ENCODE measurements at places on chromosomes 3 and 15. TPM values are rescaled to one million over a fixed set of nuclear protein-coding genes. Genes with fewer than 3 reads are reported as not detected.

The MOBP gene
- total RNA-seq, result not detected

The IL5RA gene
- not detected for total RNA-seq

The FBLN2 gene
- total RNA-seq, result 284 TPM

The GTPBP8 gene
- 15.2 TPM for total RNA-seq

The LHFPL4 gene
- total RNA-seq, result not detected

The RBPMS2 gene
- 1.8 TPM for total RNA-seq

The TLR9 gene
- total RNA-seq, result not detected

The DNAH12 gene
- 0.29 TPM for total RNA-seq

The GCSAM gene
- total RNA-seq, result not detected

The PRR20G gene
- total RNA-seq, result not detected

The CCDC71 gene
- total RNA-seq, result 19.4 TPM

DNA sequence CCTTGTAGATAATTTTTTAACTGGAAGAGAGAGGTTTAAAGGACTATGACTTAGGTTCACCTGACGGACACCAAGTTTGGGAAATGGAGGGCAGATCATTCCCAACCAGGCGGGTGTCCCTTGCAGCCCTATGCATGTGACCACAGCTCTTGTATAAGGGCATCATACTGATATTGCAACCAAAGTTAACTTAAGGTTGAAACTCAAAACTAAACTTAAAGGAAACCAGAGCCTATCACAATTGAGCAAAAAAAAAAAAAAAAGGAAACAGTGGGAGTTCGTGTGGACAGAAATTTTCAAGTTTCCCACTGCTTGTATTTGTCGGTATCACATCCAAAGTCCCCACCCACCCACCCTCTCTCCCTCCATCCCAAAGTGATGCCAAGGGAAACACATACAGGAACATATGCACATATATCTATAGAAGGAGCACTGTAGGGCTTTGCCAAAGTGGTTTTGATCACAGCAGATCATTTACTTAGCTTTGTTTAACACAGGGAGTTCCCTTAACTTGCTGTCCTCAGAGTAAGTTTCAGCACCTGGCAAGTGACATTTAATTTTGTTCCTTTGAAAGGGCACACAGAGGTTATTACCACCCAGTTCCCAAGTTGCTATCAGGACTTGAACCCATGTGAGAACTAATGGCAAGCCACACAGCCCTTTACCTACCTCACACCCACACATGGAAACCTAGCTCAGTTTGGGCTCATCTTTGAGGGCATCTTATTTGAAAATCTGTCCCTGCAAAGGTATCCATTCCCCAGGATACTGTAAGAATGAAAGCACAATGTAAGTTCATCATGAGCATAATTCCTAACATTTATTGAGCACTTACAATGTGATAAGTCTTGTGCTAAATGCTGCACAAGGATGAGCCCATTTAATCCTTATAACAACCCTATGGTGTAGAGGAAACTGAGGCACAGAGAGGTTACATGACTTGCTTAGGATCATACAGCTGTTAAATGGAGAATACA, 204.5 kb upstream of the CMC1 start:
- H3K27me3 ChIP-seq, result no peaks in the 10 kb centered on the region
- H3K4me3 ChIP-seq, result no peak overlapping the region
- H3K27ac ChIP-seq, result no peak overlapping the region
- H3K4me1 ChIP-seq, result no peaks in the 10 kb centered on the region
- H3K36me3 ChIP-seq, result peaks cover 2% of the 10 kb centered on the region

GRCh38 chr15:51186891-51187290, 92.2 kb upstream of the TNFAIP8L3 start:
- peaks cover 11% of the 10 kb centered on the region for H3K27me3 ChIP-seq
- peaks cover 14% of the 10 kb centered on the region for H3K4me1 ChIP-seq
- no peak overlapping the region for H3K4me3 ChIP-seq
- no peak overlapping the region for H3K27ac ChIP-seq
- no peaks in the 10 kb centered on the region for H3K36me3 ChIP-seq
- no peak for DNase-seq

GRCh38 chr15:83845230-83845629, 191.3 kb downstream of the ADAMTSL3 start:
- H3K27me3 ChIP-seq, result peaks cover 4% of the 10 kb centered on the region
- H3K36me3 ChIP-seq, result no peaks in the 10 kb centered on the region
- no peak overlapping the region for H3K4me3 ChIP-seq
- DNase-seq, result no peak

- no peaks in the 10 kb centered on the region for H3K27me3 ChIP-seq
- no peaks in the 10 kb centered on the region for H3K4me1 ChIP-seq
- H3K4me3 ChIP-seq, result no peak overlapping the region
- H3K36me3 ChIP-seq, result no peaks in the 10 kb centered on the region
- H3K27ac ChIP-seq, result no peak overlapping the region
- DNase-seq, result no peak
Observed at GRCh38 chr3:70564552-70564951, 252.1 kb upstream of the MDFIC2 start.

DNA sequence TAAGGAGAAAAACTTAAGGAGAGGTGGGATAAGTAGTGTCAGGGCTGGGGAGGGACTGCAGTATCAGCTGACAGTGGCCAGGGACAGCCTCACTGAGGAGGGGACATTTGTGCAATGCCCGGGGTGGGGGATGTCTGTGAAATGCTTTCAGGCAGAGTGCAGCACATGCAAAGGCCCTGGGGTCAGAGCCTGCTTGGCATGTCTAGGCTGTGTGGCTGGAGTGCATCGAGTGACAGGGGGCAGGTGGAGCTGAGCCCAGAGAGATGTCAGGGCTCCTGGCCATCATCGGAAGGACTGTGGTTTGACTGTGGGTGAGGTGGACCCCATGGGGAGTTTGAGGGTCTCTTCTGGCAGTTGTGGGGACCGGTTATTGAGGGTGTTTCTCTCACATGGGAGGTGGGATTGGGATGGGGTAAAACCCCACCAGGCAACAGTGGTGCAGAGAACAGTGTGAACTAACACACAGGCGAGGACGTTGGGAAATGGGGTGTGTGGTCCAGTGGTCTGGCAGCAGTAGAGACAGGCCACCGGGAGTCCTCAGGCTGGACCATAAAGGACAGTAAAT, 61.2 kb downstream of the FBLN2 start:
- H3K4me1 ChIP-seq, result peaks cover 26% of the 10 kb centered on the region
- peaks cover 38% of the 10 kb centered on the region for H3K36me3 ChIP-seq
- H3K27ac ChIP-seq, result no peak overlapping the region

DNA sequence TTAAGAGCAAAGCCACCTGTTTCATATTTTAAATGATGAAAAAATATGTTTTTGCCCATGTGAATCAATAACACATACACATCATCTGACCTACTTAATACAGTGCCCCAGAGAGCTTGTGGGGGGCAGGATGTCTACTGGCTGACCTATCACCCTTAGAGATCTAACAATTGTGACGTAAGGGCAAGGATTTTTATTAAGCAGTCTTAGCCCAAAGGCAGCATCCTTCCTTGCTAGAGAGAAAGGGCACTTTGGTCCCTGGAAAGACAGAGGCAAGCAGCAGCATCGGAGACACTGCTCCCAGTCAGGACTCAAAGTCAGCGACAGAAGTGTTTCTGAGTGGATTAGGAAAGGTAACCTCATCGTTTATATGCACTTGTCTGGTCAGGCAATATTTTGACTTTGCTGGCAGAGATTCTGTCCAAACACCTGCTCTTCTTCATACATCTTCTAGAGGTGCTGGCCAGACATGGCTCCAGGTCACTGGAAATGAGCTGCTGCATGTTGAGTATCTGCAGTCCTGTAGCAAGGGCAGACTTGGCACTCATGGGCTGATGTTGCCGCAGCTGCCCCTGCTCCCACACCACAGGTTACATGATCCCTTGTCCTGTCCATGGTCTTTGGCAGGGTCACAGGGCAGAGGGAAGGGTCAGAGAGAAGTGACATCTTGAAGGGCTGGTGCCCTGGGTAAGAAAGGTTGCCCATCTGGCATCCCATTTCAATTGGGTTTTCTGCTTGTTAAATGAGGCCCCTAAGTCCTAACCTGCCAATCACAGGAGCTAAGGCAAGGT, 1.8 kb downstream of the CXCR6 start:
- no peaks in the 10 kb centered on the region for H3K4me1 ChIP-seq
- H3K27me3 ChIP-seq, result no peaks in the 10 kb centered on the region
- no peak for DNase-seq
- no peak overlapping the region for H3K4me3 ChIP-seq
- no peak overlapping the region for H3K27ac ChIP-seq

GRCh38 chr3:61736506-61736905, 175.1 kb downstream of the PTPRG start:
- DNase-seq, result no peak
- peaks cover 2% of the 10 kb centered on the region for H3K36me3 ChIP-seq
- no peak overlapping the region for H3K27ac ChIP-seq
- H3K4me3 ChIP-seq, result no peak overlapping the region
- H3K4me1 ChIP-seq, result peaks cover 6% of the 10 kb centered on the region
- no peaks in the 10 kb centered on the region for H3K27me3 ChIP-seq

DNA sequence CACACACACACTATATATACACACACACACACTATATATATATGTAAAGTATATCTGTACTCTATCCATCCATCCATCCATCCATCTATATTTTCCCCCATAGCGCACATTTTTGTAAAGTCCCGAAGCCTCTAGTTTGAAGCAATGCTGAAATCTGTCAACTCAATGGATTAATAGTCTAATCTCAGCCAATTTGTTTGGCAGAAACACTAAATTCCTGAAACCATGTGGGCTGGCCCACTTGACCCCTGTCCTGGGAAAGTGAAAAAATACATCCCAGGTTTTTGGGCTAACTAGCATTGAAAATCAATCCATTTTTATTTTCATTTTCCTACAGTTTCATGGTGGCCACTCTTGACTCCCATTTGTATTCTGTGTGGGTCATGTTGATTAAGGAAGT, 166.7 kb downstream of the SLCO3A1 start:
- no peak overlapping the region for H3K4me3 ChIP-seq
- H3K4me1 ChIP-seq, result no peaks in the 10 kb centered on the region
- no peaks in the 10 kb centered on the region for H3K36me3 ChIP-seq
- DNase-seq, result no peak
- peaks cover 8% of the 10 kb centered on the region for H3K27me3 ChIP-seq

GRCh38 chr3:129428007-129428375, 445 bp downstream of the EFCAB12 start:
- peak overlapping the region; percentile 91 for H3K4me3 ChIP-seq
- H3K27ac ChIP-seq, result no peak overlapping the region
- H3K36me3 ChIP-seq, result peaks cover 12% of the 10 kb centered on the region
- H3K4me1 ChIP-seq, result peaks cover 16% of the 10 kb centered on the region
- H3K27me3 ChIP-seq, result no peaks in the 10 kb centered on the region
- DNase-seq, result no peak

- DNase-seq, result no peak
- H3K27ac ChIP-seq, result peak overlapping the region; percentile 95
- no peaks in the 10 kb centered on the region for H3K36me3 ChIP-seq
- no peaks in the 10 kb centered on the region for H3K27me3 ChIP-seq
- peak overlapping the region; percentile 93 for H3K4me3 ChIP-seq
- peaks cover 46% of the 10 kb centered on the region for H3K4me1 ChIP-seq
Observed at GRCh38 chr15:83206526-83207008, 1.1 kb downstream of the HDGFL3 start.

GRCh38 chr3:16031434-16031833, 143.0 kb upstream of the GALNT15 start:
- H3K4me1 ChIP-seq, result peaks cover 43% of the 10 kb centered on the region
- DNase-seq, result no peak
- H3K4me3 ChIP-seq, result no peak overlapping the region
- no peaks in the 10 kb centered on the region for H3K27me3 ChIP-seq

- no peaks in the 10 kb centered on the region for H3K27me3 ChIP-seq
- H3K27ac ChIP-seq, result no peak overlapping the region
- H3K36me3 ChIP-seq, result peaks cover 5% of the 10 kb centered on the region
- H3K4me3 ChIP-seq, result no peak overlapping the region
- DNase-seq, result no peak
- H3K4me1 ChIP-seq, result peaks cover 5% of the 10 kb centered on the region
Observed at GRCh38 chr3:113507501-113508067, 7.4 kb downstream of the SPICE1 start.

GRCh38 chr15:26391567-26392194, 381.2 kb downstream of the GABRB3 start:
- no peak for DNase-seq
- H3K27ac ChIP-seq, result no peak overlapping the region
- H3K36me3 ChIP-seq, result no peaks in the 10 kb centered on the region
- no peak overlapping the region for H3K4me3 ChIP-seq
- no peaks in the 10 kb centered on the region for H3K4me1 ChIP-seq

- no peak for DNase-seq
- H3K27ac ChIP-seq, result peak overlapping the region; percentile 96
- H3K4me3 ChIP-seq, result peak overlapping the region; percentile 35
- H3K27me3 ChIP-seq, result no peaks in the 10 kb centered on the region
- H3K36me3 ChIP-seq, result no peaks in the 10 kb centered on the region
Observed at GRCh38 chr15:82081914-82082762, 36.3 kb upstream of the MEX3B start.

GRCh38 chr3:83649692-83650091, 1309.1 kb upstream of the CADM2 start:
- H3K4me3 ChIP-seq, result no peak overlapping the region
- peak; percentile 50 for DNase-seq
- H3K36me3 ChIP-seq, result peaks cover 4% of the 10 kb centered on the region
- no peak overlapping the region for H3K27ac ChIP-seq
- no peaks in the 10 kb centered on the region for H3K4me1 ChIP-seq

- no peak overlapping the region for H3K4me3 ChIP-seq
- DNase-seq, result no peak
- no peak overlapping the region for H3K27ac ChIP-seq
- H3K4me1 ChIP-seq, result peaks cover 6% of the 10 kb centered on the region
- H3K27me3 ChIP-seq, result peaks cover 7% of the 10 kb centered on the region
Observed at GRCh38 chr3:157586293-157586692, 83.1 kb upstream of the VEPH1 start.

GRCh38 chr3:78689378-78689777, 1078.4 kb downstream of the ROBO1 start:
- H3K36me3 ChIP-seq, result peaks cover 2% of the 10 kb centered on the region
- H3K4me1 ChIP-seq, result peaks cover 16% of the 10 kb centered on the region
- no peak overlapping the region for H3K4me3 ChIP-seq
- DNase-seq, result no peak
- no peaks in the 10 kb centered on the region for H3K27me3 ChIP-seq
- H3K27ac ChIP-seq, result no peak overlapping the region
